ENCODE measurements at places on chromosomes 1 and 21.

DNA sequence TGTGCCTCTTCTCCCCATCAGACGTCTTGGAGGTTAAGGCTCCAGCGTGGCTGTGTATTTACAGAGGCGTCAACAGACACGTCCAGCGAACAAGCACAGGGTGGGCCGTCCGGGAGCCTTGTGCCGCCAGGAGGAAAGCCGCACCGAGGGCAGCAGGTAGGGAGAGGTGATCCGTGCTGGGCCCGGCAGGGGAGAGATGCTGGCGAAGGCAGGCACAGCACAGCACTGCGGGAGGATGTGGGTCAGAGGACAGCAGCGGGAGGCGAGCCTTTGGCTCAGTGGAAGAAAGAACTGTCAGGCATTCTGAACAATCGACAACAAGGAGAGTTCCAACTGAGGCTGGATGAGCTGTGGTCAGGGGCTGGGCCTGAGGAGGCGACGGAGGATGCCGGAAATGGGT, 144.1 kb upstream of the TNR start:
- no peak for DNase-seq

DNA sequence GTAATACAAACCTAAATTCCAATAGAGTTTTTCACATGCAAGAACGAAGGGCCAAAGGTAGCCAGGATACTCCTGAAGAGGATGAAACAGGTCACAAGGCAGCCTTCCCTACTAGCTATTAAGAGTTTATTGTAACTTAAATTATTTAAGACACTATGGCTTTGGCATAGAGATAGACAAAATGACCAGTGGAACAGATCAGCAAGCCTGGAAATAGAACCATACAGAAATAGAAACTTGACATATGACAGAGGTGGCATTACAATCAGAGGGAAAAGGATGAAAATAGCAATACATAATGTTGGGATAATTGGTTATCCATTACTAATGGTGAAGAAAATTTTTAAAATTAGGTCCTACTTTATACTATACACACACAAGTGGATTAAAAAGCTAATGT, 16.5 kb downstream of the GFI1 start:
- DNase-seq: no peak

DNA sequence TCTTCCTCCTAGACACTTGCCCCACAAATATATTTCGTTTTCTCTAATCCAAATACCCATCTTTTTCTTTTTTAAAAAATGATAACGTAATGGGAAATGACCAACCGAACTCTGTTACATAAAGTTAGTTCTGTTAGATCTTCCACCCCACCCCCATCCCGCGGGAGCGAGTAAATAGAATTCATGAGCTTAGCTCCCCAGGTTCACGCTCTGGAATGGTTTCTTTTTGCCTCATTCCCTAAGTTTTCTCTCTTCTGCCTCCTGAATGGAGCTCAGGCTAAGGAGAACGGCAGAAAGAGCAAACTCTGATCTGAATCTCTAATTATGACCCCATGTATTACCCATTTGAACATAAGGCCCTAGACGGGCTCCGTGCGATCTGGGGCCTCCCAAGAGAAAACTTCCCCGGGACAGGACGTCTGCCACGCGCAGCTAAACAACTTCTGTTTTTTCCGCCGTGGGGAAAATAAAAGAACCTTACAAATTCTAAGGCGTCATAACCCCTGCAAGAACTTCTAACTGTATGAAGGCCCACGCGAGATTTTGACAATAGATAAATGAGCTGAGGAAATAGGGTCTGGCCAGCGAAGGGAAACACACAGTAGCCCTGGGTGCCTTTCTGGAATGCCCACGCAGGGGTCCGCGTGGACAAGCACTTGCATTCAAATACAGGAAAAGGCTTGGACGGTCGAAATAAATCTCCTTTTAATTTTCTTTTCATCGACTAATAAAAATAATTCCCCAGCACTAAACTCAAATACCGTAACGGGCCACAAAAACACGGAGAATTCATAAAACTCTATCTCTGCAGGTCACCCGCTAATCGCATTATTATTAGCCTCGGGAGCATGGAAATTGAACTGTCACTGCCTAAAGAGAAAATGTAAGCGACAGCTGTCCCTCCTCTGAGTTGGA, 2.2 kb downstream of the TBX15 start:
- no peak for DNase-seq

DNA sequence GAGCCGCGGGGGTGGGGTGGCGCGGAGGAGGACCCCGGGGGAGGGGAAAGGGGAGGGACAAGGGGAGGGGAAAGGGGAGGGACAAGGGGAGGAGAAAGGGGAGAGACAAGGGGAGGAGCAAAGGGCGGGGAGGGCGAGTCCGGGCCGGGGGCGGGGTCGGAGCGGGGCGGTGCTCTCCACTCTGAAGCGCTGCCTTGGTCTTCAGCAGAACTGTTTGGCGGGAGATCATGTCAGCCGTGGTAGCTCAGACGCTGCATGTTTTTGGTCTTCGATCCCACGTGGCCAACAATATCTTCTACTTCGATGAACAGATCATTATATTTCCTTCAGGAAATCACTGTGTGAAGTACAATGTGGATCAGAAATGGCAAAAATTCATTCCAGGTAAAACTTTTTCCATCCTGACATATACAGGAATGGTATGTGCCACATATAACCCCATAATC, 420 bp downstream of the CFAP57 start:
- peak; percentile 54 for DNase-seq

DNA sequence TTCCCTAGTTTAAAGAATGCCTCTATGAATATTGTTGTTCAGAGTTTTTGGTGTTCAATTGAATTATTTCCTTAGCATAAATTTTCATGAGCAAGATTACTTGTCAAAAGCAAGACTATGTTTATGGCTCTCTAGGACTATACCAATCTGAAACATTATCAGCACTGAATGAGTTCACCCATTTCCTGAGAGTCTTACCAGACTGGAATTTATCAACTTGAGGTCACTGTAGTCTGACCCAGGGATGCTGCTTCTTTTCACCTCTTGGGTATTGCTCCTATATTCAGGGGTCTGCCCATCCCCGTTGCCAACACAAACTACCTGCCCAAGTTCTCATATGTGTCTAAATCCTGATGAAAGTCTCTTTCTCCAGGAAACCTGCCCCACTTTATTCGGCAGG, 42.6 kb downstream of the OPTC start:
- no peak for DNase-seq

Data from H54 (cell line).